ENCODE measurements at places on chromosomes 2 and 18.
A peak's percentile ranks its signal among the peaks of the same experiment; 100 is the strongest.

DNA sequence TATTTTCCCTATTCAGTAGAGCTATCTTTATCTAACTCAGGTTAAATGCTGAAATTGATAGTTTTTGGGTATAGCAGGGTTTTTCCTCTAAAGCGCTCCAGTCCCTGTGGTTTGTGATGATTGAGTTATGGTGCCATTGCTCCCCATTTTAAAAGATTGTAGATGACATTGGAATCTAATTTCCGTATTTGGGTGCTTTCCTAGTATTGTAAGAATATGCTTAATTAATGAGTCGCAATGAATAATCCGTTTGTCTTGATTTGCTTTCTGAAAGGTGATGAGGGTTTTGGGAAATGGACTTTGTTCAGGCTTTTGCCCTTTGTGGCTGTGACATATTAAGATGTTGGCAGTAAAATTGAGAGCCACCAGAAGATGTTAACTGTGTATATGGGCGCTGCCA is 3.9 kb downstream of the RPS7 start:
- no peak for DNase-seq

DNA sequence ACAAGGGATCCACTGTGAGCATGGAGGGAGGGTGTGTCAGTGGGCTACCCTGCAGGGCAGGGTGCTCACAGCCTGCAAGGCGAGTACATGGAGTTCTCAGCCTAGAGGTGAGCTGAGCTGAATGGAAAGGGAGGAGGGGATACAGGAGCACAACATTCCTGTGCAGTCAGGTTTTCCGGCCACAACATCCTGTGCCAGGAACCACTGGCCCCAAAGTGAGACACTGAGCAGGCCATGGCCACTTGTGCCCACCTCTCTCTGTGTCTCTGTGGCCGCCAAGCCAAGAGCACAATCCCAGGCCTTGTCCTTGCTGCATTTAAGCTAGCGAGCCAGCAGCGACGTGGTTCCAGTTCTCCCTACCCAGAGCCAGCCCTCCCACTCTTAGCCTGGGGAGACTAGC is 6.1 kb downstream of the DOK1 start:
- no peak for DNase-seq

DNA sequence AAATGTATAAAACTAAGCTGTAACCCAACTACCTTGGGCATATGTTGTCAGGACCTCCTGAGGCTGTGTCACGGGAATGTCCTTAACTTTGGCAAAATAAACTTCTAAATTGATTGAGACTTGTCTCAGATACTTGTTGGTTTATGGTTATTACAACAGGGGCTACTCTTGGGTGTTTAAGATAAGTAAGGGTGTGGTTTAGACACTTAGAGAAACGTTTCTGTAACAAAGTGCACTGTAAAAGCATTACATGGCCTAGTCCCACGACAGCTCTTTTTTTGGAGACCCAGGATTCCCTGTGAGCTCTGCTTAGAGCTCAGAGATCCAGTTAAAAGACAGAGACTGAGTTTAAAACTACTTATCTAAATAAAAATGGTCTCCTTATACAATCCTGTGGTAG is 32.3 kb upstream of the LIPG start:
- DNase-seq: no peak

DNA sequence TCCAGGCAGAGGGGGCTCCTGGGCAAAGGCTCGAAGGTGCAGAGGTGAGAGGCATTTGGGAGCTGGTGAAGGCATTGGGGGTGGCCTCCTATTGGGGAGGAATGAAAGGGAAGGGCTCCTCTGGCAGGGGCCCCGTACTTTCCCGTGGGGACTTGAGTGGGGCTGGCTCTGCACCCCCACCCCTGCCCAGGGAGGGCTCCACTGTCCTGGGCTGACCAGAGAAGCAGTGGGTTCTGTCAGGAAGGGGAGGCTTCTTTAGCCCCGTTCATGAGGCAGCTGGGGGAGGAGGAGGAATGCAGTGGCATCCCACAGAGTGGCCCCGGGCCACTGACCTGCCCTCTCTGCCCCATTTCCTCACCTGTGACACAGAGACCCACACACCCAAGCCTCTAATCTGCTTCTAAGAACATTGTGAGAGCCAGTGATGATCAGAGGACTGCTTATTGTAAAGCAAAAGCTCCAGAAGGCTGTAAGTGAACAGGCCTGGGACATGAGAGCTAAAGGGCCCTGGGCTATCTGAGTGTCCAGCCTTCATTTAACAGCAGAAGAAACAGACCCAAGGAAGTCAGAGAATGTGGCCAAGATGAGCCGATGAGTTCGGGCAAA is 38.6 kb upstream of the GPAT2 start:
- no peak for DNase-seq

- DNase-seq: no peak
These were observed 201.1 kb downstream of the SPP2 start for GRCh38 chr2:234251326-234252271.

DNA sequence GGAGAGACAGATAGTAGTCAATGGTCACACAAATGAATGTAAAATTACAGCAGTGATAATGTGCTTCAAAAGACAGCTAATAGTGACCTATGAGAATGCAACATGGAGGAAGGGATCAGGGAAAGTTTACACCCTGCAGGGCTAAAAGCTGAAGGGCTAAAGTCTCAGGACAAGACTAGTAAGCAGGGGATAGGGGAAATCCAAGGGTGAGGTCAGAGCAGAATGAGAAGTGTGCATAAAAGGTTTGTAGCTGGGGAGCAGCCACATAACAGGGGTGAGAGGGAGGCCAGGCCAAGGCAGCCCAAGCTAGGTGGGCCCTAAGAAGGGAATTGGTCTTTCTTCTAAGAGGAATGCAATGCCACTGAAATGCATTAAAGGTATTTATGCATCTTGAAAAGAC is 746.3 kb downstream of the SATB2 start:
- DNase-seq: no peak

DNA sequence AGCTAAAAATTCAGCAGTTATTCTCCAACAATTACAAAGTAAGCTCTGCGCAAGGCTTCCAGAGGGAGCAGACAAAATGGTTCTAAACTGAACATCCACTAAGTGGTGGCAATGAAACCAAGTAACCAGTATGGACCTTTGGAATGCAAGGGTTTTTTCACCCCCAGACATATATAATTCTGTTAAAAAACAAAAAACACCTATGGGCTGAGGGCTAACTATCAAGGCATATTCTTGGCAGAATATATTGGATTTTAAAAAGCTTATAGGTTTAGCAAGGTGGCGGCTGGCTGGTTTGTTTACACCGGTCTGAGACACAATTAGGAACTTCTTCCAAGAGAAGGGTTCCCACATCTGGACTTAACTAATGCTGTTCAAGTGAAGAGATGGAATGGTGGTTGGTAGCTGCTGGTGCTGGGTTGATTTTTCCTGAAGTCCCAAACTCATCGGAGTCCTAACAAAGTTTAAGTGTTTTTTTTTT is 2.8 kb downstream of the ZFP36L2 start:
- no peak for DNase-seq

DNA sequence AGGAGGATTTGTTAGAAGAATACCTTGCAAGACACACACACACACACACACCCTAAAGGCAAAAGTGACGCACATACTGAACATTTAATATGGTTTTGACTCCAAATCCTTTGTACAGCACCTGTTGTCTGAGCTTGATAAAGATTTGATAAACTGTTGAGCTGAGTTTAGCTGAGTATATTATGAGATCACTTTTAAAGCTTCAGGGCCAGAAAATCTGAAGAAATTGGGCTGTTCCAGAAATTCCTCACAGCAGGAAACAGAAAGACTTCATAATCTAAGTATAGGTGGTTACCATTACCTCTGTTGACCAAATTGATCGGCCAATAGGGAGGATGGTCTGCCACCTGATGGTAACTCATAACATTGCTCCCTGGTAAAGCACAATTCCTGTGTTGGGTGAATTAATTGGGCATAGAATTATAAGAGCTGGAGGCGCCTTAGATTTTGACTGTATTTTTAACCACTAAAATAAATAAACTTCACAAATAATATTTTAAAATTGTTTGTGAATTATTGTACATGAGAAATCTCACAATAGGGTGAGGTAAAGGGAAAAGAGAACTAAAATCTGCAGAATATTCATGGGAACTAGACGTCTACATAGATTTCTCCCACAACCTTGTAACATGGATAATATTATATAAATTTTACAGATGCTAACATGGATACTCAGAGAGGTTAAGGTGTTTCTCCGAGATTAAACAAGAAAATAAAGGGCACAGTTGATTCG is 21.8 kb upstream of the RPIA start:
- peak; percentile 70 for DNase-seq

DNA sequence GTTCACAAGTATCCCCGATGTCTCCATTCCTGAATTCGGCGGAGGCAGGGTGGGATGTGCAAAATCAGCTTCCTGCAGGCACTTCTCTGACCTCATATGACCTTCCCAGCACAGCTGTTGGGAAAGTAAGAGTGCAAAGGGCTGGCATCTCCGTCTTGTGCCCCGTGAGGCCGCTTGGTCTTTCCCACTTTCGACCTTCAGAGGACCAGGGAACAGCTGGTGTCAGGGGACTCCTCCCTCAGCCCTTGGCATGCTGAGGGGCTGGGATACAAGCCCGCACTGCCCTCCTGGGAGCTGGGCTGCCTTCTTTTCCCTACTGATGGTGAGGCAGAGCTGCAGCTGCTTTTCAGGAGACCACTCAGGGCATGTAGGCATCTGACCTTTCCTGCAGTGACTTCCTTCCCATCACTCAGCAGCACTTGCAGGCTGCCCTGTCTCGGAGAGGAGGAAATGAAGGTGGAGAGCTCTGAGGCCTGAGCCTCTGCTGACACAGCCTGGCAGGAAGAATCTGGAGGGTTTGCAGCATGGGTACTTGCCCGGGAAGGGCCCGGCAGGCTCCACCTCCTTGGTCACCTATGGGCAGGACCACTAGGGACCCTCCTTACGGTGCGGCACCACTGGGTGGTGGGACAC is 277.2 kb upstream of the HS6ST1 start:
- DNase-seq: no peak

DNA sequence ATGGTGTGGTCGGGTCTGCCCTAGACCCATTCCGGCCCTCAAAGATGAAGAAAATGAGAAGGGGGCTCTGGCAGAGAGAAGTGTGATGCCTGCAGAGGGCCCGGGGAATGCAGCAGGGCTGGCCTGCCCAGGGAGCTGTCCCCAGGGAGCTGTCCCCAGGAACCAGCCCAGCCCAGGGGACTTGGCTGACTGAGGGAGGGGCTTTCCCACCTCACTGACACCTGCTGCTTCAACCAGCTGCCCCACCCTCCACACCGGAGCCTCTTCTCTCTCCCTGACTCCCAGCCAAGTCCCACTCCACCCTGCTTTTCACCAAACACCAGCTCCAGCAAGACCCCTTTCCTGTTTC is 111.2 kb downstream of the STPG4 start:
- DNase-seq: no peak

GRCh38 chr2:216406826-216407225 is 5.5 kb upstream of the SMARCAL1 start:
- no peak for DNase-seq

GRCh38 chr18:961644-962355 is 57.1 kb downstream of the ADCYAP1 start:
- DNase-seq: peak; percentile 11

GRCh38 chr2:84319581-84319980 is 139.5 kb downstream of the SUCLG1 start:
- no peak for DNase-seq

- DNase-seq: peak; percentile 74
These were observed 181.7 kb downstream of the ANAPC1 start for GRCh38 chr2:111702119-111702803.

GRCh38 chr2:220127876-220128275 is 500.4 kb downstream of the SLC4A3 start:
- no peak for DNase-seq

DNA sequence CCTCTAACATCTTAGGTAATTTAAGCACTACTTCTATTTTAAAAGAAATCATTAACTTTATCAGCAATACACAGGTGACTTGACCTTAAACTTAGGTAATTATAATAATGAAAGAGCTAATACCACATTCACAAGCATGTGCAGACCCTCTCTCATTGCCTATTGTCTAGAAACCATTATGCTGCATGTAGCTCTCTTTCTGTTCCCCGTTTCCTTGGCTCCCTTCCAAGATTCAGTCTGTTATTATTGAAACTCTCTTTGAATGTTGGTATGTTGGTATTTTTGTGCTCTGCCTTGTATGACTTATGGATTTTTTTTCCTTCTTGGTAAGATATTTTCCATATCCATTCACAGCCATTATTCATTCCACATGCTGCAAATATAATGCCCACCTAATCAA is 201.2 kb downstream of the CDCA7 start:
- DNase-seq: no peak

- no peak for DNase-seq
These were observed 41.8 kb downstream of the NCK2 start for GRCh38 chr2:105786231-105787230.

- no peak for DNase-seq
These were observed 2.9 kb upstream of the EPAS1 start for GRCh38 chr2:46294176-46294836.

- DNase-seq: no peak
These were observed 414.3 kb upstream of the HS6ST1 start for GRCh38 chr2:128732976-128733431.

- DNase-seq: no peak
These were observed 43.1 kb upstream of the SLC39A10 start for GRCh38 chr2:195613922-195614321.

Data from germinal center (tissue), 1 donor.